ENCODE measurements at places on chromosomes 5 and 9.
A peak's percentile ranks its signal among the peaks of the same experiment; 100 is the strongest.

GRCh38 chr9:82599336-82599949 is 463.5 kb downstream of the RASEF start:
- no peak for DNase-seq

GRCh38 chr5:172939071-172939470 is 20.2 kb upstream of the RPL26L1 start:
- no peak for DNase-seq

GRCh38 chr5:130773813-130774212 is 391.2 kb downstream of the HINT1 start:
- no peak for DNase-seq

- DNase-seq = peak; percentile 95
These were observed 7.9 kb downstream of the NRARP start for GRCh38 chr9:137294091-137294680.

DNA sequence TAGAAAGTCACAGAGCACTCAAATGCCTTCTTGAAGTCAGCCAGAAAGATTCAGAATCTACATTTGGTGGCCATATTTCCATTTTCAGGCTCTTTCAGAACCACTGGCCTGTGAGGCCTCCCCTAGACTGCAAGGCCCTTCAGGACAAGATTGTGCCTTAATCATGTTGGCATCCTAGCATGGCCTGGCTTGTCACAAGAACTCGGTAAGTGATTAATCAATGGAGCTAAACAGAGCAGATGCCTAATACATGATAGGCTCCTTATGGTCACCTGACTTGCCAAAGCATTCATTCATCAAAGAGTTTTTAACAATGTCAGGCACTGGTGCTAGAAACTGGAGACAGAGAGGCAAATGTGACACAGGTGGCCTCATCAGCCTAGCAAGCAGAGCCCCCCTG is 70.3 kb downstream of the PGM5 start:
- no peak for DNase-seq

DNA sequence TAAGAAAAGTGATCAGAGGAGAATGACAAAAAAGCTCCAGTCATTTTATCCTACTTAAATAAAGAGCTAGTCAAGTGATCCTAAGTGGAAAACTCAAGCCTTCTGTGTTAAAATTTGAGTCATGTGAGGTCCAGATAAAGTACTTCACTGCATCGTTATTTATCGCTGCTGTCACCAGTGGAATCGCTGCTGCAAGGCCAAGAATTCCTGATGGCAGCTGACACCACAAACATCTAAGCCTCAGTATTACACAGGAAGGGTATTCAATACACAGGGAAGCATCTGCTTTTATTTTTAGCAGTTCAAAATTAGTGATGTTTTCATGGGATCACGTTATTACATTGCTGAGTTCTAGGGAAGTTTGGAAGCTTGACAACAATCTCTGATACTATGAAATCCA is 190.3 kb downstream of the GOLPH3 start:
- DNase-seq = no peak

Data from H54 (cell line).